ENCODE measurements at places on chromosomes 6 and 20.
A peak's percentile ranks its signal among the peaks of the same experiment; 100 is the strongest.

- DNase-seq, result peak; percentile 91
Measured at GRCh38 chr6:112298816-112299281, 44.5 kb upstream of the LAMA4 start.

DNA sequence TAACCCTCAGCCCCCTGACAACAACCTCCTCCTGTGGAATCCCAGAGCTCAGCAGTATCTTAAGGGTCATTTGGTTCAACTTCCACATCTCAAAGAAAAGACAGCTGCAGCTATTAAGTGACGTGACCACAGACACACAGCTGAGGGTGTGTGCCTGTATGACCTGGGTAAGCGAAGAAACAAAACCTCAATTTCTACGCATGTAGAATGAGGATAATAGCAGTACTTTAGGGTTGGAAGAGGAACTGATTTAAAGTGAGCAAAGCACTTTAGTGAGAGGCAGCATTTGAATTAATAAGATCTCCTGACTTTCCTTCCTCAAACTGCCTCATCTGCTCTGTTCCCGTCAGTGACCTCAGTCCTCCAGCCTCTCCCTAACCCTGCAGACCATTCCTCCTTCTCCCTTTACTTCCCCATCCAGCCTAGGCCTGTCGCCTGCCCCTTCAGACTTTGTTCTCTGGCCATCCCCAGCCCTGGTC, 6.8 kb upstream of the ARMC2 start:
- no peak for DNase-seq

GRCh38 chr6:2181567-2181966, 63.8 kb downstream of the GMDS start:
- DNase-seq, result no peak

- no peak for DNase-seq
Measured at GRCh38 chr6:106448000-106448426, 87.5 kb downstream of the CRYBG1 start.

- no peak for DNase-seq
Measured at GRCh38 chr6:39700362-39700761, 24.8 kb downstream of the KIF6 start.

DNA sequence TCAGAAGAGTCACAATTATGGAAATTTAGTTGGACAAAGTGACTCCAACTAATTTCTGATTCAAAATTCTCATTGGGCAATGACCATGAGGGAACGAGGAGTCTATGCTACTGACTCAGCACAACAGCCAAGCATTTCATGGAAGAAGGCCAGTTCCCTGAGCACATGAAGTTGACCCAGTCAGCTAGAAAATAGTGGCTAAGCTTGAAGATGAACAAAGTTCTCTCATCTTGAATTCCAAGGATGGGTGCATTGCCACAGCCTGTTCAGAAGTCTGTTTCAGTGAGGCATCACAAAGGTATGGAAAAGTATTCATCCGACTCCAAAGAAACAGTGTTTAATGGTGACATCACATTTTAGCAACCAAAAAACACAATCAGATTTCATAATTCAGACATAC, 676.9 kb downstream of the HACE1 start:
- DNase-seq, result peak; percentile 11

- peak; percentile 63 for DNase-seq
Measured at GRCh38 chr6:36131511-36132245, 1.4 kb downstream of the MAPK13 start.

- peak; percentile 60 for DNase-seq
Measured at GRCh38 chr20:39775110-39775509, 813.0 kb downstream of the DHX35 start.

- DNase-seq, result no peak
Measured at GRCh38 chr6:135021310-135022049, 33.1 kb downstream of the HBS1L start.

- no peak for DNase-seq
Measured at GRCh38 chr6:36766399-36766945, 68.8 kb downstream of the RAB44 start.

DNA sequence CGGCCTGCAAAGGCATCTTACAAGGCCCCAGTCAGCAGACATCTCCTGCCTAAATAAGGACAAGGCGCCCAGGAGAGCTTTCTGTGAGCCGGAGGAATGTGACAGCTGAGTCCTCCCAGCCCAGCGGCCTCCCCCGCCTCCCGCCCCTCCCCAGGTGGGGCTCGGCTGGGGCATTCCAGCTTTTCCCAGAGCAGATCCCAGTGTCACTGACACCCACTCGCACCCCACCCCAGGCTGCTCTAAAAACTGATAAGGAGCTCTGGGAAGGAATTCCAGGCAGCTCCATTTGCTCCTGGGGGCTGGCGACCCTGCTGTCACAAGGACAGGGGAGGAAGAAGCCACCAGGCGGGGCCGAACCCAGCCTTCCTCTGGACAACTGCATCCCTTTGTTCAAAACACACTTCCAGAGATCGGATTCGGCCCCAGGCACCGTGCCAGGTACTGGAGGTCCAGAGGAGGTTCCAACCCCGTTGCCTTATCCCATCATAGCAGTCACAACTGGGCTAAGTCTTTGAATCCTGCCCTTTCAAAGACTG, 49.7 kb downstream of the JPH2 start:
- DNase-seq, result no peak

GRCh38 chr6:11209369-11209768, 23.1 kb downstream of the NEDD9 start:
- no peak for DNase-seq

GRCh38 chr6:169474362-169474761, 220.7 kb upstream of the THBS2 start:
- DNase-seq, result no peak

DNA sequence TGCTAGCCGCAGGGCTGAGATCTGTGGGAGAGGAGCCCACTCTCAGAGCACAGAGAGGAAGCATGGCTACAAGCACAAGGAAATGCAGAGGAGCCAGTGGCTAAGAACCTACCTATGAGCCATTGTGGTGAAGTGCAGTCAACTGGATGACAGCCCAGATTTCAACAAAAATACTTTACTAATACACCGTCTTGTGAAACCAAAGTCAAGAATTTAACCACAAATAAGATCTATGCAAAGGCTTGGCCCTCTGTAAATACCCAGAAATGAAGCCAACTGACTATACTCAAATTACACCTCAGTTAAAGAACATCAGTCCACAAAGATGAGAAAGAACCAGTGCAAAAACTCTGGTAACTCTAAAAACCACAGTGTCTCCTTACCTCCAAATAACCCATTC, 40.1 kb upstream of the PTCHD4 start:
- peak; percentile 80 for DNase-seq

- peak; percentile 37 for DNase-seq
Measured at GRCh38 chr6:30883685-30884520, at the start of gene DDR1. DDR1 (plus strand) TSS chr6:30884519; CDS start chr6:30888730, 4,211 bp downstream.

- DNase-seq, result peak; percentile 32
Measured at GRCh38 chr6:6806844-6807518, 218.5 kb downstream of the LY86 start.

DNA sequence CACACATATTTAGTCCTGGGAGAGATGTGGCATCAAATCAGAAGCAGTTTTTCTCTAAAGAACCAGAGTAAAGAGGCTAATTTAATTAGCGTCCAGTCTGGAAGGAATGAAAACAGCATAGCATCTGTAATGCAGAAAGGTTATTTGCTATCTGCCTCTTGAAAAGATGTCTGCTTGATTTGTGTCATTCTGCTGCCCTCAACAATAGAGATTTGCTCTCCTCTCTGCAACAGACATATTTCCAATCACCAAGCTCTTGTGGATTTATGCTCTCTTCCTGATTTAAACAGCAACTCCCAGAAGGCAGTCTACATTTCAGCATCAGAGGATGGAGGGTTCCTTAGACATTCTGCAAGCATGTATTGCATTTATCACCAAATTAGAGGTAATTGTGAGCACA, 53.5 kb upstream of the AKAP12 start:
- DNase-seq, result no peak

GRCh38 chr6:9401960-9402359, 966.6 kb upstream of the SLC35B3 start:
- DNase-seq, result no peak

DNA sequence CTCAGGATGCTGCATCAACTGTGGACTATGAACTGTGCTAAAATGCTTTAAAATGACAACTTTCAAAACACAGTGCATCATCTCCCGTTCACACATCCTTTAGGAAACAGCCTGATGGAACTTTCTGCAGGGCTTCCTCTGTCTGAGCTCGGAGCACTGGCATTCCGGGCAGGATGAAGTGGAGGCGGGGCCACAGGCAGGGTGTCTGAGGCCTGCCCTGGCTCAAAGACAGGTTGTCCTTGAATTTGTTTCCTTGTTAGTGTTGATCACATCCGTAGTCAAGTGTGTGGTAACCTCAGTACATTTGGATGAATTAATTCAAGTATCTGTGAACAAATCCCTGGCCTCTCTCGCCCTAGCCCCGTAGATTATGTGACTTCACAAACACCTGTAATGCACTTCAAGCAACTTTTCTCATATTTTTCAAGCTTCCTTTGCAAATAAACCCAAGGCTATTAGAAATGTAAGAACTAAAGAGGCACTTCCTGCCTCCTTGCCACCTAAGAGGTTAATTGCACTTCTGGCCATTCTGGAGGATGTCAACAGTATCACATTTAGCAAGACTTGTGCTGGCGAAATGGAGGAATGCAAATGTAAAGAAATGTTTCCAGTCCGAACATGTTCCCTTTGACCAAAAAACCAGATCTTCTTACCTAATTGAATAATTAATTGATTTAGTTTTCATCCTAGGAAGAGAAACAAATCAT, 3.1 kb downstream of the CD93 start:
- DNase-seq, result no peak

DNA sequence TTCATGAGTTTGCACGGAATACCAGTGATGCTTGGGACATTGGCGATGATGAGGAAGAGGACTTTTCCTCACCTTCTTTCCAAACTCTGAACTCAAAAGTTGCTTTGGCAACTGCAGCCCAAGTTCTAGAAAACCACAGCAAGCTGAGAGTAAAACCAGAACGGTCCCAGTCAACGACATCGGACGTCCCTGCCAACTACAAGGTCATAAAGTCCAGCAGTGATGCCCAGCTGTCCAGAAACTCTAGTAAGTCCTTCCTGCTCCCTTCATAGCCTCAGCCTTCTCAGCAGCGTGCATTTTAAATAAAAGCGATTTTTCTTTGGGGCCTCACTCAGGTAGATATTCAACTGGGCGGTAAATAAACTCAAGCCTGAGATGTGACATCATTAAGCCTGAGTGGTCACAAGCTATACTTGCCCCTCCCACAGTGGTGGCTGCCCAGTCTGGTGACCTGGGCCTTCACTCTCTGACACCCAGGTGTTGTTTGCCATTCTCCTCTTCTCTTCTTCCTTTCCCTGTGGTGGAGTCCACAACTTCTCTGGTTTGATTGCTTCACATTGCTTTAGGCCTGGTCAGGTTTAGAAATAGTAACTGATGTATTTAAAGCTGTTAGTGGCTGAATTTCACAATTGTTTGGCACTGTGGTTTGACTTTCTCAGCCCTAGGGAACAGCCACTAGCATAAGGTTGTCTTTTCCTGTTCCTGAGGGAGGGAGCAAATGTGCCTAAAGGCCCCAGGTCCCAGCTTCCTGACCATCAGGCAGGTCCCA, 21.6 kb upstream of the TMEM217 start:
- no peak for DNase-seq

DNA sequence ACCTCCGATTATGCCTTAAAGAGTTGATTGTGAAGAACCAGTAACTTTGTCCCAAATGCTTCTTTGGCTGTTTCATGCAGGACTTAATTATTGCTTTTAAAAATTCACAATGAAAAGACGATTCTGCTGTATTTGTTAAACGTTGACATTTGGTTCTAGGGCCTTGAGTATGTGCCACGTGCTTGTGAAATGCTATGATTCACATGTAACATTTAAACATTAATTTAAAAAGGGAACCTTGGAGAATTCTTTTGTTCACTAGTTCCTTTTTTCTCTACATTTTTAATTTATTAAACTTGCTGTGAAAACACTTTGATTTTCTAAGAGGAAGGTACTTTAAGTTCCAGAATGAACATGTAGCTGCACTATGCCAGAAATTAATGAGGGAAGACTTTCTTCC, 9.5 kb downstream of the GZF1 start:
- DNase-seq, result no peak

GRCh38 chr20:50392138-50392866, 117.9 kb upstream of the PTPN1 start:
- no peak for DNase-seq

GRCh38 chr6:53992522-53992921, 118.7 kb upstream of the MLIP start:
- no peak for DNase-seq

DNA sequence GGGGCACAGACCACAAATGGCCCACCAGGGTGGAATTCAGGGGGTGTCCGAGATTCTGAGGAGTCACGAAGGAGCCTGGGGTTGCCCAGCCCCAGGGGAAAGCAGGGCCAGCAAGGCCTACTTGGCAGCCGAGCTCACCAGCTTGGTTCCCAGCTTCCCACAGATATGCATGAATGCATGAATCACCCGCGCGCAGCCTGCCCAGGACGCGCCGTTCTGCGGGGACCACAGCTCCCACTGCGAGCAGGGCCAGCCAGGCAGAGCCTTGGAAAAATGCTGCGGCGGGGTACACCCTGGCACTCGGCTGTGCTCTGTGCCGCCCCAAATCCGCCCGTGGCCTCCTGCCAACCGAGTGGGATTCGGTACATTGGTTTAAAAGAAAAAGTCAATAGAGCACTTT, 211.0 kb downstream of the NFATC2 start:
- DNase-seq, result peak; percentile 87

DNA sequence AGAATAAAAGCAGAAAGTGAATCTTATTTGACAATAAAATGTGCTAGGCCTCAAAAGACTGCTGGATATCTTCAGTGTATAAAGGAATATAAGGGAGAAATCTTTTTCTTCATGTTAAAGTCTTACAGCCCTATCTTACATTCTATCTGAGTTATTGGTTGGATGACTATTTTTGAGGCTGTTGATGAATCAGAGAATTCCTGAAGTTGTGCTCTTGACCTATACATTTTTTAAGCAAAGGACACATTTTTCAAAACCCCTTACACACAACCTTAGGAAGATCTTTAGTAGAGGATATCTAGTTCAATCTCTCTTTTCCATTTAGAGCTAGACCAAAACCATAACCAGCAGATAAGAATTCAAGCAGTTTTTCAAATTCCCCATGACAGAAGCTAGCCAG, 10.9 kb upstream of the CGA start:
- peak; percentile 29 for DNase-seq

- peak; percentile 48 for DNase-seq
Measured at GRCh38 chr6:38436726-38437465, 202.8 kb downstream of the BTBD9 start.

GRCh38 chr6:170344631-170345576, 38.3 kb downstream of the FAM120B start:
- DNase-seq, result peak; percentile 86

DNA sequence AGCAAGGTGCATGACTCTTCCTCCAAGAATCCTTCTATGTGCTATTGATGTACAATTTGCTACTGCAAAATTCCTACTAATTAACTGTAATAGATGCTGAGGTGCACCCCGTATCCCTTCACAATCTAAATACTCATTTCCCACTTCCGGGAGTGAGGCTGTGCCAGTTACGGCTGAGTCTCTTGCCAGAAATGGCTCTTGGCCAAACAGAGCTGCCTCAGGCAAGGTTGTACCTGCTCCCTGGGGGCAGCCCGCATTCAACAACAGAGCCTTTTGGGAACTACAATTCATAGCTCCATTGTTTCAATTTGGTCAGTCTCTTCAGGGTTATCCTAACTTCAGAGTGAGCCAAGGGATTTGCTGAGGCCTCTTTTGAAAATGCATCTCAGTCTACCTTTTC, 789.8 kb upstream of the MAP3K7 start:
- DNase-seq, result peak; percentile 18

Data from HT1080 (cell line).